ENCODE measurements at places on chromosomes 6 and 20.

GRCh38 chr20:25257756-25258475, 10.0 kb downstream of the PYGB start:
- no peak overlapping the region for H3K4me3 ChIP-seq
- H3K27ac ChIP-seq = no peak overlapping the region
- no peak for DNase-seq
- no peaks in the 10 kb centered on the region for H3K27me3 ChIP-seq
- peaks cover 28% of the 10 kb centered on the region for H3K4me1 ChIP-seq

DNA sequence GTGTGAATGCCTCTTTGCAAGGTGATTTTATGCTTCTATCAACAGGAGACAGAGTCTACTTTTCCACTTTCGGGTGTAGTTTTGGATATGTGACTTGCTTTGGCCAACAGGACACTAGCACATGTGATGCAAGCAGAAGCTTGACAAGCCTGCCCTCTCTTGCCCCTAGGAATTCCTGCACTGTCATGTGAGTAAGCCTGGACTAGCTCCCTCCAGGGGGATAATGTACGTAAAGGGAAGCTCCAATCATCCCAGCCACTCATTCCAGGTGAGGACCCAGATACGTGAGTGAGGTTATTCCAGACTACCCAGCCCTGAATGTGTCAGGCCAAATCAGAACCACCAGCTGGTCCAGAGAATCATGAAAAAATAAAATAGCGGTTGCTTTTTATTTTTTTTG, 33.3 kb downstream of the BEND3 start:
- H3K36me3 ChIP-seq = peaks cover 10% of the 10 kb centered on the region
- H3K4me3 ChIP-seq = no peak overlapping the region
- H3K27ac ChIP-seq = no peak overlapping the region
- no peaks in the 10 kb centered on the region for H3K27me3 ChIP-seq
- no peak for DNase-seq

GRCh38 chr6:110366256-110366655, 8.1 kb upstream of the METTL24 start:
- H3K4me1 ChIP-seq = peaks cover 18% of the 10 kb centered on the region
- H3K27me3 ChIP-seq = peaks cover 6% of the 10 kb centered on the region
- H3K36me3 ChIP-seq = no peaks in the 10 kb centered on the region
- H3K27ac ChIP-seq = no peak overlapping the region

DNA sequence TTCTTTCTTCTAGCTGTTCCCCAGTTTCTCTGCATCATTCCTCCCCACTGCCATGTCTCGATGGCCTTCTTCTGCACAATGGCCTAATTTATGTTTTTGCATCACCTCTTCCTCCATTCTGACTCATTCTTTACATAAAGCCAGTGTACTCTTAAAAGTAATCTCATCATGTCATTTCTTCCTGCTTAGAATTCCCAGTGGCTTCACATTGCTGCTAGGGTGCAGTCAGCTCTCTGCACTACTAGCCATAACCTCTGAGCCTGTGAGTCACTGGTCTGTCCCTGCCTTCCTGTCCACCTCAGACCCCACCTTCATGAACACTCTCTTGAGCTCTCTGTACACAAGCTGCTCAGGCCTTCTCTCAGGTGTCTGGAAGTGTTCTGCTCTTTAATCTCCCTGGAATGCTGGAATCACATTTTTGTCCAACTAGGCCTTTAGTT, 24.1 kb upstream of the TRIM27 start:
- no peak overlapping the region for H3K4me3 ChIP-seq
- H3K36me3 ChIP-seq = peaks cover 3% of the 10 kb centered on the region
- H3K27me3 ChIP-seq = no peaks in the 10 kb centered on the region
- no peak overlapping the region for H3K27ac ChIP-seq

DNA sequence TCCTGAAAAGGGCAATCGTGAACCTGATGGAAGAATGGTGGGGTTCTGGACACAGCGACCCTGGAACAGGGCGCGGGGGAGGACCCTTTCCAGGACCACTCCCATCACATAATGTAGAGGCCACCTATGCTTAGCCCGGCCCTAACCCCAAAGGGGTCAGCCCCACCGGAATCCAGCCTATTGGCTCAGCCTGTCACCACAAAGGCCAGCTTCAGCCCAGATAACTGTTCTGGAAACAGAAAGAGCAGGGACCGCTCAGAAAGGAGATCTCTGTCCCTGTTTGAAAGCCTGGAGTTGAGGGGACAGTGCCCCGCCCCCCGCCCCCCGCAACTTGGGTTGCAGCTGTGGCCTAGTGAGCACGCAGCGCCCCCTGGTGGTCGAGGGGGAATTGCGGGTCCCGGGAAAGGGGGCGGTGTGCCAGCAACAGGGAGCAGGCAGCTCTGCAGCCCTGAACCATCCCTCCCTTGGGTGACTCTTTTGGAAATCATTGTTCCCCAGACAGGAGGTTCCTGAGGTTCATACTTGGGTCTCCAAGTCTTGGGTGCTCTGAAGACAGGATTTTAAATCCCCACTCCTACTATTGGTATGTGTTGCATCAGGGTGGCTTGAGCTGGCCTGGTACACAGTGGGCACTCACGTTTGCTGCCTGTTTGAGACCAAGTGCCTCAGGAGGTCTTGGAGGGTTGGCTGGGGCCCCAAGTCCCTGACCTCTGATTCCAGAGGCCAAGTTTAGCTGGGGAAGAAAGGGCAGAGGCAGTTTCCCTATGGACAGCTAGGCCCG, 1.5 kb downstream of the SIGLEC1 start:
- H3K27me3 ChIP-seq = peaks cover 8% of the 10 kb centered on the region
- no peaks in the 10 kb centered on the region for H3K4me1 ChIP-seq
- H3K27ac ChIP-seq = no peak overlapping the region
- no peak overlapping the region for H3K4me3 ChIP-seq
- H3K36me3 ChIP-seq = no peaks in the 10 kb centered on the region

- no peaks in the 10 kb centered on the region for H3K27me3 ChIP-seq
- DNase-seq = no peak
- H3K36me3 ChIP-seq = no peaks in the 10 kb centered on the region
- H3K27ac ChIP-seq = no peak overlapping the region
- H3K4me3 ChIP-seq = no peak overlapping the region
Measured at GRCh38 chr20:11229772-11230171, 556.0 kb upstream of the JAG1 start.

DNA sequence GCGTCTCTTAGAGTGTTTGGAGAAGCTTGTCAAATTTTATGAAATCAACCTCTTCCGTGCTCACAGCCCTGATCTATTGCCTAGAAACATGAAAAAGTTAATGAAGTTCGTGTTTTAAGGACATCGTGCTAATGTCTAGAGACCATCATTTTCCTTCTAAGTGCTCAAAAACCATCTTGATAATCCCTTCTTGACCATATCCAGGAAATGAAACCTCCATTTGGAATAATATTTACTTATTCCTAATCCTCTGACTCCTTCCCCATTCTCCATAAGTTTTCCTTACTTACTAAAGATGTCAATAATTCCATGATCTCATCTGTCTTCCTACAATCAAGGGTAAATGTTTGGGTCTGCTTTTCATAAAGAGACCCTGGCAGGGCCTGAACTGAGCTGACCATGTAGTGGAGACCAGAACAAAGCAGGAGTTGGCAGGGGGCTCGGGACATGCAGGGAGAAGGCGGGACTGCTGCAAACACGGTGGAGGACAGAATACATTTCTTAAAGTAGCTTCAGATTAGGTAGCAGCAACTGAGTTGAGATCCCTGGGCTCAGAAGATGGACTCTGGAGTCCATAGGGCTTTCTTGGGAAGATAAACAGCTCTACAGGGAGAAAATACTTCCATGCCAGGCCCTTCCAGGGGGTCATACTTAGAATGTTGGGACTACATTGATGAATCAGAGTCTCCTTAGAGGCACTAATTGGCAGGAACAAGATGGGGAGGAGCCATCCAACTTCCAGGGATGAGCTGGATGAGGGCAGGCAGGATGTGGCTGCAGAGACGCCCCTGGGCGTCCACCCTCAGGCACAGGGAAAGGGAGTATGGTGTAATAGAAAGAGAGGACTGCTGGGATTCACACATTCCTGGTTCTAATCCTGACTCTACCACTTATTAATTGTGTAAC, 100.7 kb downstream of the RIN2 start:
- no peaks in the 10 kb centered on the region for H3K36me3 ChIP-seq
- peaks cover 14% of the 10 kb centered on the region for H3K27me3 ChIP-seq
- H3K4me1 ChIP-seq = no peaks in the 10 kb centered on the region
- no peak for DNase-seq

GRCh38 chr6:13012977-13013680, 296.6 kb downstream of the PHACTR1 start:
- no peaks in the 10 kb centered on the region for H3K36me3 ChIP-seq
- H3K27ac ChIP-seq = no peak overlapping the region
- H3K27me3 ChIP-seq = peaks cover 67% of the 10 kb centered on the region

DNA sequence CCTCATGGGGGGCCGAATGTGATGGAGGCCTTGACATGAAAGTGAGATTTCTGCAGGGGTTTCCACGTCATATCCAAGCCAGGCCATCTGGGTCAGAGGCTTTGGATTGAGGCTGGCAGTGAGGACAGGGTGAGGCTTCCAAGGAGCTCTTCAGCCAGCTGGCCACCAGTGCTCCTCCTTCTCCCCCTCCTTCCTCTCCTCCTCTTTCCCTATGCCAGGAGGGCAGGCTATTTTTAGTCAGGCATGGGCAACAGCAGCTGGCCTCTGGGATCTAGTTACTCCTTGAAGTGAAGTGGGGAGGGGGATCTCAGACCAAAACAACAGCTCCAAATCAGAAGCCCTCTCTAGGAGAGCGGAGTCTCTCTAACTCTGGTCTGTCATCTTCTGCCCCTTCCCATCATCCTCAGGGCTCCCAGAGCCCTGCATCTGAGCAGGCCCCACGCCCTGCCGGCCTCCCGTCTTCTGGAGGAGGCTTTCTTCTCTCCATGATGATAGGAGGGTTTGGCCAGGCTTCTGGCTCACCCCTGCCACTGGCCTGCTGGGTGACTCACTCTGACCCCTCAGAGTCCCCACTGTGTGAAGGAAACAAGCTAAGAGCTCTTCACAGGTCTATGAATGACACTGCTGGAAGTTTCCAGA, 612 bp downstream of the TNNC2 start:
- H3K4me1 ChIP-seq = peaks cover 18% of the 10 kb centered on the region
- H3K27me3 ChIP-seq = peaks cover 34% of the 10 kb centered on the region
- no peak overlapping the region for H3K4me3 ChIP-seq

- no peaks in the 10 kb centered on the region for H3K36me3 ChIP-seq
- DNase-seq = peak; percentile 7
- peaks cover 32% of the 10 kb centered on the region for H3K27me3 ChIP-seq
- peak overlapping the region; percentile 23 for H3K4me3 ChIP-seq
- H3K27ac ChIP-seq = no peak overlapping the region
Measured at GRCh38 chr6:3623451-3624249, 127.9 kb downstream of the PXDC1 start.

DNA sequence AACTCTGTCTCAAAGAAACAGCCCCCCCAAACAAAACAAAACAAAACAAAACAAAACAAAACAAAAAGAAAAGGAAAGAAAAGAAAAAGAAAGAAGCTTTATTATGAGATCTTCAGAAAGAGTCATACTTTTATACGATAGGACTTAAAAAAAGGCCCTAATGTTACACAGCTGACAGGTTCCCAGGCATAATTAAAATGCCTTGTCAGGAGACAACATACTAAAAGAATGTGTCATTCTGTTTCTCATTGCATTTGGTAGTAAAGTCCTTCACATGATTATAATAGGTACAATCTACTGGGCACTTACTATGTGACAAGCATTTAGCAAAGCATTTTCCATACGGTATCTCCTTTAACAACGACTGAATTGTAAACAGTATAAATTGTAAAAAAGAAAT, 36.4 kb upstream of the RPN2 start:
- no peaks in the 10 kb centered on the region for H3K27me3 ChIP-seq
- H3K4me3 ChIP-seq = no peak overlapping the region
- H3K36me3 ChIP-seq = no peaks in the 10 kb centered on the region
- H3K4me1 ChIP-seq = no peaks in the 10 kb centered on the region
- H3K27ac ChIP-seq = no peak overlapping the region

DNA sequence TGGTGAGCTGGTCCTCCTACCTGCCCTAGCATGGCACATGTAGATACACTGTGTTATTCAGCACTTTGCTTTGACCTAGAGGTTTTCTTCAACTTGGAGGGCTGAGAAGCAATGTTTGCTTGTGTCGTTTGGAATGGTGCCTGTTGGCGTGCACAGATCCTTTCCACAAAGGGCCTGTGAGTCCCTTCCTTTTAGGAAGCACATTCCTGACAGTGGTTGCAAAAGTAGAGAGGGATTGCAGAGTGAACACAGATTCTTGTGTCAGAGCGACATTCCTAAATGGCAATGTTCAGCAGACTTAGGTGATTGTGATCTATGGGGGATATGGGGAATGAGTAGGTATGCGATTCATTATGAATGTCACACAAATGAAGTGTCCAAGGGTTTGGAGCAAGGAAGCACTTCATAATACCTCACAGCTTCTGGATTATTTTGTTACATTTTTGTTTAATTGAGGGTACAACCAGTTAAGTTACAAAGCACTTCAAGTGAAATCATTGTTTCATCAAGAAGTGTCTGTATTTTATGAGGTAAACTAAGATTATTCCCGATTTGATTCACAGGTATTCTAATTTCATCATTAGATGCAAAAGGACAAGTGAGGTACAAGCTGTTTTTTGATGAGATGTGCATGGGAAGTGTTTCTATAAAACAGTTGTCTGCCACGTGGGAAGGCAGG, 713 bp upstream of the RNF144B start:
- peaks cover 11% of the 10 kb centered on the region for H3K27me3 ChIP-seq
- DNase-seq = no peak
- H3K27ac ChIP-seq = no peak overlapping the region
- H3K4me3 ChIP-seq = peak overlapping the region; percentile 94
- peaks cover 46% of the 10 kb centered on the region for H3K4me1 ChIP-seq
- H3K36me3 ChIP-seq = peaks cover 2% of the 10 kb centered on the region

Data from activated T-cell treated with anti-CD3 and anti-CD28 coated beads, Interleukin-2, amount 50 U/mL, for 72 hours (primary cell).